RKO (cell line): ENCODE measurements at places on chromosomes 12 and 14.

DNA sequence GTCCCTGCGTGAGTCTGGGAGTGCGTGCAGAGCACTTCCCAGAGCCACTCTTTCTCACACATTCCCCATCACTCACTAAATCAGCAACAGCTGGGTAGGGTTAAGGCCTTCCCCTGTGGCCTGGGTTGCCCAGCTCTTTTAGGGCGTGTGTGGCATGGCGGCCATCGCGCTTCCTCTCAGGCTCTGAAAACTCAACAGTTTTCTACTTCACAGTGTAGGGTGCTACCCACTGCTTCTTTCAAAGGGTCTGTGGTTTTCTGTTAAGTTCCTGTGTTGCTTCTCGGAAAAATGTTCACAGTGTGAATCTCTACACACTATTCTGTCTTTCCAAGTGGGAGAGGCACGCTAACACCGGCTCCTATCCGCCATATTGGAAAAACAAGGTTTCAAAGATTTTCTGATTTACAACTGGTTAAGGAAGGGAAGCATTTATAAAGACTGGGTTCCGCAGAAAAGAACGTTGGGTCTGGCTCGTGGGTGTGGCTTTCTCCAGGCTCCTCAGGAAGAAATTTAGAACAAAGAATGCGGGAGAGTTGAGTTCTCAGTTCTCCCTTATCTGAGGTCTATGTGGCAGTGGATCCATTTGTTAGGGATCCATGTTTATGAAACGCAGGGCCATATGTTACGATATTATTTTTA is 34.9 kb upstream of the AEBP2 start:
- DNase-seq = no peak

- DNase-seq = no peak
Observed at GRCh38 chr12:77894556-77894955, 63.9 kb downstream of the NAV3 start.

- no peak for DNase-seq
Observed at GRCh38 chr12:108526482-108527165, 11.5 kb downstream of the FICD start.

- DNase-seq = no peak
Observed at GRCh38 chr12:1922985-1923384, 4.5 kb upstream of the CACNA2D4 start.

DNA sequence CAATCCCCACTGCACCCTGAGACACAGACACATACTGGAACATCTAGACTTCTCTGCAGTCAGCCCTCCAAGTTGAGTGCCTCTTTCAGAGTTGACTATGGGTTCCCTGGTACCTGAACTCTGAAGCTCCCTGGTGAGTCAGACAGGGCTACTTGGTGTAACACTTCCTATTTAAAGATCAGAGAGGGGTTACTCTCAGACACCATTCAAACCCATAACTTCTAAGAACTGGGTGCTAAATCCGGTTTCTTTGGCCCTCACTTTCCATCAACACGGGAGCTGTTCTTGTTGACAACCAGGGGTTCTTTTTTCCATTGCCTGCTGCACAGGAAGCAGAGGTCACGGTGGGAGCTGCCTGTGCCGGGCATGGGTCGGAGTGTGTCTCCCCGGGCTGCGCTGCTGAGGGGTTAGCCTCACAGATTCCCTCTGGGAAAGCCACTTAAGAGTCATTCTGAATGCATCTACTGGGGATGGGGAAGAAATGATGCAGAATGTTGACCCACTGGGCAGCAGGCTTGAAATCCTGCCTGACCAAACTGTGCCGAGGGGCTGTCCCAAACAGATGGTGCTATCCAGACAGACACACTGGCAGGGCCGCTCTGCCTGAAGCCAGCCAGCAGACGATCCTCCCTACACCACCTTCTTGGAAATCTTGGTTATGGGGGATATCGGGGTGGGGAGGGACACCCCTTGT is 74.1 kb downstream of the PITPNM2 start:
- DNase-seq = no peak

- DNase-seq = no peak
Observed at GRCh38 chr12:48776956-48777355, 11.9 kb downstream of the ADCY6 start.
